SJSA1 (cell line): ENCODE measurements at places on chromosomes 5 and 9.

DNA sequence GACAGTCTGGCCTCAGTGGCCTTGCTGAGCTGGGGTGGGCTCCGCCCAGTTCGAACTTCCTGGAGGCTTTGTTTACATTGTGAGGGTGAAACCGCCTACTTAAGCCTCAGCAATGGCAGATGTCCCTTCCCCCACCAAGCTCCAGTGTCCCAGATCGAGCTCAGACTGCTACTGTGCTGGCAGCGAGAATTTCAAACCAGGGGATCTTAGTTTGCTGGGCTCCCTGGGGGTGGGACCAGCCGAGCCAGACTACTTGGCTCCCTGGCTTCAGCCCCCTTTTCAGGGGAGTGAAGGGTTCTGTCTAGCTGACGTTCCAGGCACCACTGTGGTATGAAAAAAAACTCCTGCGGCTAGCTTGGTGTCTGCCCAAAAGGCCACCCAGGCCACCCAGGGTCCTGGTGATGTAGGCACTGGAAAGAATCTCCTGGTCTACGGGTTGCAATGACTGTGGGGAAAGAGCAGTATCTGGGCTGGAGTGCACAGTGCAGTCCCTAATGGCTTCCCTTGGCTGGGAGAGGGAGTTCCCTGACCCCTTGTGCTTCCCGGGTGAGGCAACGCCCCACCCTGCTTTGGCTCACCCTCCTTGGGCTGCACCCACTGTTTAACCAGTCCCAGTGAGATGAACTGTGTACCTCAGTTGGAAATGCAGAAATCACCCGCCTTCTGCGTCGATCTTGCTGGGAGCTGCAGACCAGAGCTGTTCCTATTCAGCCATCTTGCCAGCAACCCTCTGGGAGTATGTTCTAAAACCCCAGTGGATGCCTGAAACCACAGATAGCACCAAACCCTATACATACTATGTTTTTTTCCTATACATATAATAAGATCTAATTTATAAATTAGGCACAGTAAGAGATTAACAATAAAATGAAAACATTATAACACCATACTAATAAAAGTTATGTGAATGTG lies 95.5 kb downstream of the TMEM161B start:
- peaks cover 10% of the 10 kb centered on the region for H3K4me1 ChIP-seq
- no peaks in the 10 kb centered on the region for H3K27me3 ChIP-seq
- no peak for DNase-seq
- no peaks in the 10 kb centered on the region for H3K36me3 ChIP-seq
- no peak overlapping the region for H3K4me3 ChIP-seq
- H3K27ac ChIP-seq: no peak overlapping the region

- no peak overlapping the region for H3K4me3 ChIP-seq
- no peaks in the 10 kb centered on the region for H3K27me3 ChIP-seq
- peak overlapping the region; percentile 87 for H3K27ac ChIP-seq
- peaks cover 15% of the 10 kb centered on the region for H3K4me1 ChIP-seq
- DNase-seq: no peak
These were observed 168.5 kb upstream of the PIK3R1 start for GRCh38 chr5:68047035-68047434.

DNA sequence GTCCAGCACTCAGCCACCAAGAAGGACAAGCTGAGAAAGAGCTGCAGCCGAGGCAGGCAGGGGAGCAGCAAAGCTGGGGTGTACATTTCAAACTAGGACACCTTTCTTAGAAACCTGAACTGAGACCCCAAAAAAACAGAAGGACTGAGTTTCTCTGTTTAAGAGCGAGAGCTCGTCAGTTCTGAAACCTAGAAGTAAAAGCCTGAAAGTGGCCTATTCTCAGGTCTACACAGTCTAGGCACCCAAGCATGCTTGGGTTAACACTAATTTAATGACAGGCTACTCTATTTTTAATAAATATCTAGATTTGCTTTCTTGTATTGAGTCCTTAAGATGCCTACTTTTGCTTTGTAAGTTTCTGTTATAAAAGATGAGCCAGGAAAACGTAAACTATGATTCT lies 49.0 kb upstream of the TLE4 start:
- H3K4me3 ChIP-seq: no peak overlapping the region
- no peaks in the 10 kb centered on the region for H3K27me3 ChIP-seq
- no peak overlapping the region for H3K27ac ChIP-seq

DNA sequence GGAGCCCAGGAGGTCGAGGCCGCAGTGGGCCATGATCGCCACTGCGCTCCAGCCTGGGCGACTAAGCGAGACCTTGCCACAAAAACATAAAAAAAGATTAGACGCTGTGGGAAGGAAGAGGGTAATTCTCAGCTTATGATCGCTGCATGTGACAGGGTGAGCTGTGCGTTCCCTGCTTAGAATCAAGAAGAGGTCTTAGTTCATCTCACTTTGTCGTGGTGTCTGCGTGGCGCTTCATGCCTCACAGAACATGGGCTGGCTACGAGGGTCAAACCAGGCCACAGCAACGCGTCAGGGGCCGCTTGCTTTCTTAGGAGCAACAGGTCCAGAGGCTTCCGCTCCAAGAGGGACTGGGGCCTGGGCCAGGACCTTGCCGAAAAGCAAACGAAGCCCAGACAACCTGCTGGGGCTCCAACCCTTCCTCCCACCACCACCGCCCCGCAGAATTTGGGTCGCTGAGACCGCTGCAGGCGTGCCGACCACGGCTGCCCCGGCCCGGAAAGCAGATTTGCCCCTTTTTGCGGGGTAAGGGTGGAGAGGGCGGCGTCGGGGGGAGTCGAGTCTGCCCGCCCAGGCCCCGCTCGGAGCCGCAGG lies 10.0 kb upstream of the GRIN1 start:
- DNase-seq: no peak
- no peak overlapping the region for H3K27ac ChIP-seq
- 0 out of 2 replicates have a peak, but pooled peaks cover 3% of the 10 kb centered on the region for H3K27me3 ChIP-seq
- H3K36me3 ChIP-seq: no peaks in the 10 kb centered on the region

- no peaks in the 10 kb centered on the region for H3K36me3 ChIP-seq
- H3K27me3 ChIP-seq: peaks cover 4% of the 10 kb centered on the region
- DNase-seq: no peak
- H3K27ac ChIP-seq: no peak overlapping the region
These were observed 69.5 kb downstream of the SFXN1 start for GRCh38 chr5:175547842-175548241.

- no peaks in the 10 kb centered on the region for H3K4me1 ChIP-seq
- DNase-seq: no peak
- no peak overlapping the region for H3K4me3 ChIP-seq
These were observed 340.5 kb downstream of the ARHGEF28 start for GRCh38 chr5:73966451-73966850.

- no peak overlapping the region for H3K4me3 ChIP-seq
- H3K27me3 ChIP-seq: no peaks in the 10 kb centered on the region
- peak; percentile 92 for DNase-seq
- peak overlapping the region; percentile 79 for H3K27ac ChIP-seq
These were observed 15.9 kb downstream of the ENG start for GRCh38 chr9:127838375-127839078.

GRCh38 chr9:22052376-22052945 lies 43.4 kb upstream of the CDKN2B start:
- peaks cover 2% of the 10 kb centered on the region for H3K36me3 ChIP-seq
- H3K4me3 ChIP-seq: no peak overlapping the region
- no peaks in the 10 kb centered on the region for H3K27me3 ChIP-seq
- DNase-seq: peak; percentile 78

DNA sequence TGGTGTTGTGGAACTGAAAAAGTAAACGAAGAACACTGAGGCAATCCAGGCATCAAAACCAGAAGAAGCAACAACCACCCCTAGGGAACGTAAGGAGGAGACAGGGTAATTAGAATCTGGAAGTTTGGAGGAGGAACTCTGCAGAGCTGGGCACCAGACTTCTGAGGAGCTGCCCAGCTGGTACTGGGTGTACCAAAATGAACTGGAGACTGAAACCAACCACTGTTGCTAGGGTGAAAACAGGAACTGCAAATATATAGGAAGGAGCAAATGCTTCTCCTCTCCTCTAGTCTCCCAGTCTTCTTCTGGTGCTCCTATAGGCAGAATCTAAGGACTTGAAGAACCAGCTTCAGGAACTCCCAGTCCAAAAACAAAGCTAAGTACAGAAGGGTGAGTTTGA lies 189.8 kb downstream of the ELAVL2 start:
- H3K27ac ChIP-seq: no peak overlapping the region
- no peak overlapping the region for H3K4me3 ChIP-seq
- DNase-seq: no peak
- no peaks in the 10 kb centered on the region for H3K4me1 ChIP-seq
- H3K27me3 ChIP-seq: no peaks in the 10 kb centered on the region

GRCh38 chr9:120659676-120660075 lies 54.6 kb downstream of the MEGF9 start:
- no peak overlapping the region for H3K27ac ChIP-seq
- H3K4me1 ChIP-seq: no peaks in the 10 kb centered on the region
- DNase-seq: no peak
- no peak overlapping the region for H3K4me3 ChIP-seq
